ENCODE measurements at places on chromosomes 6 and 20.

DNA sequence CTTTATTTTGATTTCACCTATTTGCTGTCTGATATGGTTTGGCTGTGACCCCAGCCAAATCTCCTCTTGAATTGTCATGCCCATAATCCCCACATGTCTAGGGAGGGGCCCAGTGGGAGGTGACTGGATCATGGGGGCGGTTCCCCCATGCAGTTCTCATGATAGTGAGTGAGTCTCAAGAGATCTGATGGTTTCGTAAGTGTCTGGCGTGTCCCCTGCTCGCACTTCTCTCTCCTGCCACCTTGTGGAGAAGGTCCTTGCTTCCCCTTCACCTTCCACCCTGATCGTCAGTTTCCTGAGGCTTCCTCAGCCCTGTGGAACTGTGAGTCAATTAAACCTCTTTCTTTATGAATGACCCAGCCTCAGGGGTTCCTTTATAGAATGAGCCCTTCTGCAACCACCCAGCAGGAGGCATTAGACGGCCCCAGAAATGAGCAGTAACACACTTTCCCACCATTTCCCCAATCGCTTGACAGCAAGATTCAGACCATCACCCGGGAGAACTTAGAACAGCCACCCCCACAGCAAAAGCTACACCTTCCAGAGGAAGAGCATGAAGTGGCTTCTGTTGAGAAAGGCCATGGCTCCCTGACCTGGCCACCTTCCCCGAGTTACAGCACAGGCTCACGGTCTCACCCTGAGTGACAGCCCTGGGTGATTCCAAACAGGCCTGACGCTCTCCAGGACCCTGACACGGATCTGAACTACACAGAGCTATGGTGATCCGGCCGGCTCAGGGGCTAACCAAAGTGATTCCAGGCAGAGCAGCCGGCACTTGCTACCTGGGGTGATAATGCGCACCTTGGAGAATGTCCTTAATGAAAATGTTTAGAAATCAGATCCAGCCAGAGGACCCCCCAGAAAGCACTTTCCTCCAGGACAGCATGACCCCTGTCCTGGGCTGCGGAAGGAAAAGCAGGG is 131.2 kb upstream of the CDH4 start:
- DNase-seq: no peak

DNA sequence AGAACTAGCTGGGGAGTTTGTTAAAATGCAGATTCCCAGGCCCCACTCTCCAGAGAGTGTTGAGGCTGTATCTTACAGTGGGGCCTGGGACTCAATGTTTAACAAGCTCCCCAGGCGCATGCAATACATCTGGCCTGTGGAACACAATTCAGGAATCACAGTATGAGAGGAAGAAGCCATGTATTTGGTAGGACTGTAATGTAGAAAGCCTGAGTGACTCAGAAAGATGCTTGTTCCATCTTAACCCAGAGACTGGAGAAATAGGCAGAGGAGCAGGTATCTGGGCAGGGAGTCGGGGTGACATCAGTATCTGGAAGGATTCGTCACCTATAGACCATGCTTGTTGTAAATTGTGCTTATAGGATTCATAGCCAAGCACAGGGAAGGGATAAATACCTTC is 90.5 kb downstream of the UNC5CL start:
- no peak for DNase-seq

DNA sequence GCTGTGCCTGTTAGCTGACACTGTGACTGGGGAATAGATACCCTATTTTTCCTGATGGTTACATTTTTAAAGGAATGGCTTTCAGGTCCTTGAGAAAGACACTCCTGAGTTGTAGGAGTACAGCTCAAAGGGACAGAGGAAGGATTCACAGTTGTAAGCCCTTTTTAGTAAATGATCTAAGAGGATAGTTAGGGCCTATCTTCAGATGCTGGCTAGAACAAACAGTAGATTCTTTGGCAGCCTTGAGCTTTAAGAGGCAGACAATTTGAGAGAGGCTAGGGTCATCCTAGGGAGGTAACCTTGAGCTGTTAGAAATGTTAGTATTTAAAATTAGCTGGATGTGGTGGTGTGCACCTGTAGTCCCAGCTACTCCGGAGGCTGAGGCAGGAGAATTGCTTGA is 111.5 kb downstream of the ZFAND3 start:
- DNase-seq: no peak

GRCh38 chr20:63736893-63737694 is 630 bp downstream of the LIME1 start:
- DNase-seq: no peak

- no peak for DNase-seq
Observed at GRCh38 chr6:100818066-100818465, 63.1 kb downstream of the ASCC3 start.

DNA sequence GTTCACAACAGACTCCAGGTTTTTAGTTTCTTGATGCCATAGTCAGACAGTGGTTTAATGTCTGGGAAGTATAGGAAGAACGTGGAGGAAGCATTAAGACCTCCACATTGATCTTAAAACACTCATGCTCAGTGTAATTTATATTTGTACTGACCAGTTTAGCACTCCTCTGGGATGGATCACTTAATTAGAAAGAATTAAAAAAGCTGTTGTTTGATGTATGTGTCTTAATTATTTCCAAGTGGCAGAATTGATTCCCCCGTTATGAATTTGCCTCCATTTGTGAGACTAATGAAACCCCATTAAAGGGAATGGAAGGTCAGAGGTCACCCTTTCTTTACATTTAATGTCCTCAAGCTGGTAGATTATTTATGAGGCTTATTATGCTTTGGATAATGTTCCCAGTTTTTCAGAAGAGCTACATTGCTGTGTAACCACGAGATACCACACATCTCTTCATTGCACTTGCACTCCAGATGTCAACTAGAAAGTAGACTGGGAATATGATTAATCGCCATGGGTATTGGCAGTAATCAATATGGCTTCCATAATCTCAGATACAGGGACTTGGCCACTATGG is 270.0 kb upstream of the JAG1 start:
- DNase-seq: no peak
